ENCODE measurements at places on chromosomes 12 and 14.

DNA sequence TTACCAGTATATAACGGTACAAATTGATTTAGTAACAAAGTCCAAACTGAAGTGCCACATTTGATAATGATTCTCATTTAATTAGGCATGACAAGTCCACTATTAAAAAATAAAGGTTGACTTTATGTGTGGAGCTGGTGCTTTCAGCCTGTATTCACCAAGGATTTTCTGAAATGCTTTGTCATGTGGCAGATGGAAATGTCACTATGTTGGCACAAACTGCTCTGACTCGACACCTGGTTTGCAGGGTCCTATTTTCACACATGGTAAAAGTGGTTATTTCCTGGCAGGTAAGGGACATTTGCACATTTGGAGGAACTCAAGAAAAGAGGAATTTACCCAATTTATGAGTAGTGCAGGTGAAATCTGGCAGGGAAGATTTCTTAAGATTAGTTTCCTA lies 572.6 kb upstream of the MDGA2 start:
- DNase-seq: no peak

- no peak for DNase-seq
Measured at GRCh38 chr12:113268136-113268535, 46.9 kb downstream of the TPCN1 start.

DNA sequence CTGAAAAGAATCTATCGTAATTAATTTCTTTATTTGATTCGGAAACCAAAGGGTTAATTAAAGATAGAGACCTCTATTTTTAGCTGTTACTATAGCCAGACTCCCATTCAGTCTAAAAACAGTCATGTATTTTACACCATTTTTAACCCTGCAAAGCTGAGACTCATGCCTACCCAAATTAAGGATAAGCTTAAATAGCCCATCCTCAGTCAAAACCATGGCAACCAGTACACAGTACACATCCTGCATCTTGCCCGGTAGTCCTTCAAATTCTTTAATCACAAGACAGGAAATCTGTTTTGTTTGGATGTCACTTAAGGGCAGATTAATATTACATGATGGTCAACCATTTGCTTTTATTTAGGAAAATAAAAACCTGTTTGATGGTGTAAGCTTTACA lies 25.5 kb upstream of the KCNK10 start:
- no peak for DNase-seq

DNA sequence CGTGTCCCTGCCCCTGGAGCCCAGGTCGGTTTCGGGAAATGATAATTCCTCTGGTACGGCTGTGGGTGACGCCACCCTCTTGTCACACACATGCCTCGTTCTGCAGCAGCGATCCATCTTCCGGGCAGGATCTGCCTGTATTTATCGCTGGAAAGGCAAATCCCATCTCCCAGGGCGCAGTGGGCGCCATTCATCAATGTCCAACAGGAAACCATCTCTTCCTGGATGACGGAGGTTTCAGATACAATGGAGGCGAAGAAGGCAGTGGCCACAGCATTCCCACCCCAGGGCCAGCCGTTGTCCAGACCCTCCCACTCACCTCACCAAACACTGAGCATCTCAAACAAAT lies 74.2 kb downstream of the NOC4L start:
- no peak for DNase-seq

DNA sequence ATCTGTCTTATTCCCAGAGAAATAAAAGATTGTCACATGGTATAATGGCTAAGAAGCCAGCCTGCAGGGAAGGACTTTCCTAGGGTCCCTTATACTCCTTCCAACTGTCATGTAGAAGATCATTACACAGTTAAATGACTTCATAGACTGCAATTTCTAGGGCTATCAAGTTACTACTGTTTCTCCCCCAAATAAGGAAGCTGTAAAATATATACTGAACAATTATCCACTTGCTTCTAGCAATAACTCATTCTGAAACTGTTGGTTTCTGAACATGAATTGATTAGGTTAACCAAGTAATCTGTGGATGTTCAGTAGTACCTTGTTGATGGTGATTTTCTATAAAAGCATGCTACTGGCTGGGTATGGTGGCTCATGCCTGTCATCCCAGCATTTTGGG lies 44.6 kb downstream of the A2ML1 start:
- DNase-seq: no peak

DNA sequence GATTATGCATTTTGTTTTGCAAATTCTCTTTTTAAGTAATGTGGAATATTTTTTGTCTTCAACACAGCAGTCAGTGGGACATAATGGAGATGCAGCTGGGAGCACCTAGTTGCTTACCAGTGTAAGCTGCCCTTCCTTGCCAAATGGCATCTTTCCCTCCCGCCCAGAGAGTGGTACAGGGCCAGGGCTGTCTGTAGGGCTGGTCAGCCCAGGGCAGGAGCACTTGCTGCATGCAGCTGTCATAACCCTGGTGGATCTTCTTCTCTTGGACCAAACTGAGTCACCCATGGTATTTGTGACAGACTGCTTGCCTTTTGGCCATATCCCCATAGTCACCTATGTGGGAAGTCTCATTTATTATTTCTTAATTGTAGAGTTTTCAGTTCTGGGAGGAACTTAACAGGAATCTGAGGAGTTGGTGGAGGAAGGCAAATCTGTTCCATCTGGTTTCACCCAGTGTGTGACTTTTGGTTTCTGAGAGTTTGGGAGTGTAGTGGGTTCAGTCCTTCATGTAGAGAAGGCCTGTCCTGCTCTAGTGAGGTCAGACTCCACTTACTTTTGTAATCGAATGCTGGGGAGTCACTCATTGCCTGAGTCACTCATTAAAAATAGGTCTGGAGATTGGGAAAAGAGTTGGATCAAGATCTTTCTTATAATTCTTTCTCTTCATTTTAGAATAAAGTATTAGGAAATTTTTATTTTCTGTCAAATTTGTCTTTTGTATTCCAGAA lies 62.0 kb upstream of the ASPG start:
- DNase-seq: no peak

DNA sequence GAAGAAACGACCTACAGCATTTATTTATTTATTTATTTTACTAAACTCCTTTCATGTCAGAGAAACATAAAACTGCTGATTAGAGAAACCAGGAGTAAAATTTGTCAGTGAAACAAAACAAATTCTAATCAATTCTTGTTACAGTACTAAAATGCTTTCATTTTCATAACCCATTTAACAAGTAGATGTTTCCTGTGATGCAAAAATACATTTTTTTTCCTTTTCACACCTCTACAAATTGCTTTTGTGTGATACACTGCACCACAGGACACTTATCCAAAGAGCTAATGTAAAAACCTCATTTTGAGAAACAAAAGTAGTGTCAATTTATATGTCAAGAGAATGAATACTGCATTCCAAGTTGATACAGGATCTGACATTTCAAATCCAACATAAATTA lies 155.1 kb downstream of the SYT1 start:
- no peak for DNase-seq

GRCh38 chr12:43062201-43062895 lies 472.8 kb upstream of the PRICKLE1 start:
- DNase-seq: peak; percentile 35

DNA sequence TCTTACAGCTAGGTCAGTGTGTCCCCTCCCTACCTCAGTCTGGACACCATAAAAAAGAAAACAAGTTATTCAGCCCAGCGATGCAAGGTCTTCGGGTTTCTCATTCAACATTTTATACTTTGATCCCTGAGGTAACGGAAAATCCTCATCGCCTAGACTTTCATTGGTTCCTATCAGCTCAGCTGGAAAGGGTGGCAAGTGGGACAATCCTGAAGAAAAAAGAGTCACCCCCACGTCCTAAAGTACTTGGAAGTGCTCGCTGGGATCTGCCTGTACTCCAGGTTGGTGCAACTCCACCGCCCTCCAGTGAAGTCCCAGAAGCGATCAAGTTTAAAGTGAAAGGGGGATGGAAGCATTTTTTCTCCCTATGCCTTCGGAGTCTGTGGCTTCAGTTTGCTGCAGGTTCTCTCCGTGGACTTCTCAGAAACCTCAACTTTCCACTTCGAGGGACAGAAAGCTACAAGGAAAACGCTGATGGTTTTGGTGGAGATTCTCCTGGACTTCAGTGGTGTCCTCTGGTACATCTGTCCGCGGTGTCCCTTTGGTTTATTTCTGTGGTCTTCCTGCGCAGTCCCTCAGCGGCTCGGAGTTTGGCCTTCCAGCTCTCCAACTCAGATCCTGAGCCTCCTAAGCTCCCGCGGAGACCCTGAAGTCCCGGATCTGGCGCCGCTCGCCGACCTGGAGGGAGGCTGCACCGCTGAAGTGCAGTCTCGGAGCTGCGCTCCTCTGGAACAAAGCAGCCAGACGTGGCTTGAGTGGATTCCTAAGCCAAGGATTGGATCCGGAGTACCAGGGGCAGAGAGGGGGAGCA lies 1.8 kb upstream of the LRFN5 start:
- peak; percentile 87 for DNase-seq

DNA sequence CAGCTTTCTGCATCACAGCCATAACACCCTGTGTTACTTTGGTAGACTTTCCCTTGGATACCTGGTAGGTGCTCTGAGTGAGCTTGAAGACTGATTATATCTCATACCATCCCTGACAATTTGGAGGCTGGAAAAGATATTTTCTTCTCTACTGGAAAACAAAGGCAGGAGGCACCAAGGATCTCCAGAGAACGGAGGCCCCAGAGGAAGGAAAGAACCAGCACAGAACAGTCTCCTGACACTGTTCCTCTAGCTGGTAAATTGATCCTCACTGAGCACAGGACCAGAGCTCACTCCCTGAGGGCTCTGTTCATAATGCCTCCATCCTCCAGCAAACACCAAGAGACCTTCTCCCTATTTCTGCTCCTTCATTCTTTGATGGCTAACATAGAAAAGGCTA lies at the start of gene OR11G2:
Gene OR11G2 (plus strand): TSS at position 301 of the 400 bp plus-strand sequence. CDS start 6,542 bp downstream, outside the sequence.
- no peak for DNase-seq

- DNase-seq: no peak
Measured at GRCh38 chr14:52922059-52922458, 28.8 kb downstream of the FERMT2 start.

DNA sequence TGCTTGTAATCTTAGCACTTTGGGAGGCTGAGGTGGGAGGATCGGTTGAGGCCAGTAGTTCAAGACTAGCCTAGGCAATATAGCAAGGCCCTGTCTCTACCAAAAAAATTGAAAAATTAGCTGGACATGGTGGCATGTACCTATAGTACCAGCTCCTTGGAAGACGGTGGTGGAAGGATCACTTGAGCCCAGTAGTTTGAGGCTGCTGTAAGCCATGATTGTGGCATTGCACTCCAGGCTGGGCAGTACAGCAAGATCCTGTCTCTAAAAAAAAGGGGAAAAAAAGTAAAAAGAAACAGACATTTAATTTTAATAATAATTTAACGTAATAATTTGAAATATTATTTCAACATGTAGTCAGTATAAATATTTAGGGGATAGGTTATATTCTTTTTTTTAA lies 16.1 kb downstream of the MON2 start:
- no peak for DNase-seq

DNA sequence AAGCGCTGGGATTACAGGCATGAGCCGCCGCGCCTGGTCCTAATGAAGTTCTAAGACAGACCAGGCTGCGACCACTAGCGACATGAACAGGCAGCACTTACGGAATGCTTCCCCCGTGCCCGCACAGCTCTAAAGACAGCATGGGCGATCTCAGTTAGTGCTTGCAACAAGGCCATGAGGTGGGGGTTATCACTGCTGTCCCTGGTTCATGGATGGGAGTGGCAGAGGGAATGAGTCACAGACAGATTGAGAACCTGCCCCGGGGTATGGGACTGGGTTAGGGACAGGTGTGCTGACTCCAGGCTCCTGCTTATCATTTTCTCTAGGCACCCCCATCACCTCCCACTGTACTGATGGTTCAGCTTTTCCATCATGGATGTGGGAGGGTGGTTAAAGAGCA lies 160.9 kb downstream of the VRK1 start:
- no peak for DNase-seq

- no peak for DNase-seq
Measured at GRCh38 chr12:13036881-13037280, 7.3 kb upstream of the FAM234B start.

DNA sequence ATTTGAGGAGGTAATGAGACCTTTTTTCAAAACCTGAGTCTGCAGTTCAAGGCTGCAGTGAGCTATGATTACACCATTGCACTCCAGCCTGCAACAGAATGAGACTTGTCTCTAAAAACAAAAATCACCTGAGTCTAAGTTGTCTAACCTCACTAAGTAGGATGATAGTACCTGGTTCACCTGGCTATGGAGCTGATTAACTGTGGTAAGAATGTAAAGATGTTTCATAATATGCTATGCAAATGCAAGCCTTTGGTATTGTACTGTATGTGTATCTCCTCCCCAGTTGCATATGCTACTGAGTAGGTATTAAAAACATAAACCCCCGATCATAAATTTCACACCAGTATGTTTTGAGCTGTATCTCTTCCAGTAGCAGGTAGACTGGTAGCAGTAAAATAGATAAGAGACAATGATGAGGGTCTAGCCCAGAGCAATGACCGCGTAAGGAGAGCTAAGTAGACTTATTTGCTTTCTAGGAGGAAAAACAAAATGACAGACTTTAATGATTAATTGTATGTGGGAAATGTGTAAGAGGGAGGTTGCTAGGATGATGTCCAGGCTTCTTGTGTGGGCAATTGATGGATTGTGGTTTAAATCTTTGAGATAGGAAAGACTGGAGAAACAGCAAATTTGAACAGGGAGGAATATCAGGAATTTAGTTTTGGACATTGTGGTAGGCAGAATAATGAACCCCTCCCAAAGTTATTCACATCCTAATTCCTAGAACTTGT lies 41.6 kb upstream of the EGLN3 start:
- DNase-seq: no peak

DNA sequence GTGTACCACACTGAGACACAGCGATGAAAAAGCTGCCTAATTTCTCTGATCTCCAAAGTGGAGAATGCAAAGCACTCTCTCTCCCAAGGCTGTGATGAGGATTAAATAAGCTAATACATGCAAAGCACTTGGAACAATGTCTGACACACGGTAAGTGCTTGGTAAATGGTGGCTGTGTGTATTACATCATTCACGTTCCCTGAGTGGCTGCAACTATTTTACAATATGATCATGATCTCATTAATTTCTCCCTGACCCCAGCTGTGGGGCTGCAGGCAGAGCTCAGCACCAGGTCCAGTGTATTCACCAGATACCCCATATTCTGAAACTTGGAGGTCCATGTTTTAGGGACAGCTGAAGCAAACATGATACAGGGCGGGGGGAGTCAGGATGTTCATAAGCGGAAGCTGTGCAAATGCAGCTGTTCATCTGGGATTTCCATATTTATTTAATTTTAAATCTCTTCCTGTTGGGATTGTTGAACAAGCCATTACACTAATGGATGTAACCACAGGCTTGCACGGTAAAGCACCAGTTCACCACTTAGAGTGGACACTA lies 106.4 kb downstream of the CCDC60 start:
- no peak for DNase-seq

DNA sequence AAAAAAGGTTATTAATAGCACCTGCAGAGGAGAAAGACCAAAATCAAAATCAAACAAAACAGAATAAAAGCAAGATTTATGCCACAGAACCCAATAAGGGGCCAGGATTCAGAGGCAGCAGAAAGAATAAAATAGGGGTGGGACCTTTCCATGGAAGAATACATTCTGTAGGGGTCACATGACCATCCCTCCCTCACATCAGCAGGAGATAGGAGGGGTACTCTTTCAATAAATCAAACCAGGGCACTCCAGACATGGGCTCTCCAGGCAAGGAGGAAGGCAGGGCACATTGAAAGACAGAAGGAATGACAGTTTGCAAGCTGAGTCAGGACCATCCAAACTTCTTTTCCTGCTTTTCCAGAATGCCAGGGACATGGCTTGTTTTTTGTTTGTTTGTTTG lies 39.8 kb downstream of the OTX2 start:
- DNase-seq: no peak

GRCh38 chr12:9702255-9702654 lies 30.6 kb downstream of the CLECL1 start:
- DNase-seq: no peak

- DNase-seq: peak; percentile 92
Measured at GRCh38 chr14:50062438-50063085, 53.8 kb downstream of the VCPKMT start.
